Myometrial cell (primary cell): ENCODE measurements at places on chromosomes 3 and 15. TPM values are rescaled to one million over a fixed set of nuclear protein-coding genes. Genes with fewer than 3 reads are reported as not detected.

The FANCD2OS gene
- not detected in 2 replicates for total RNA-seq

The RASGRP1 gene
- total RNA-seq, result 1.2 and 4.1 TPM in 2 replicates

The SLC15A2 gene
- under 0.01 TPM in 1 of 2 replicates, not detected in the other for total RNA-seq

The CD200 gene
- total RNA-seq, result 8.7 and 8.9 TPM in 2 replicates

The MYRIP gene
- not detected in 2 replicates for total RNA-seq

The TNFAIP8L3 gene
- 4.1 and 5.8 TPM in 2 replicates for total RNA-seq

The EFL1 gene
- total RNA-seq, result 14.9 and 17.3 TPM in 2 replicates

The GOLGA8K gene
- total RNA-seq, result not detected in 2 replicates

The HRG gene
- total RNA-seq, result not detected in 2 replicates
